ENCODE measurements at places on chromosomes 13 and 19. TPM values are rescaled to one million over a fixed set of nuclear protein-coding genes. Genes with fewer than 3 reads are reported as not detected.
A peak's percentile ranks its signal among the peaks of the same experiment; 100 is the strongest.

DNA sequence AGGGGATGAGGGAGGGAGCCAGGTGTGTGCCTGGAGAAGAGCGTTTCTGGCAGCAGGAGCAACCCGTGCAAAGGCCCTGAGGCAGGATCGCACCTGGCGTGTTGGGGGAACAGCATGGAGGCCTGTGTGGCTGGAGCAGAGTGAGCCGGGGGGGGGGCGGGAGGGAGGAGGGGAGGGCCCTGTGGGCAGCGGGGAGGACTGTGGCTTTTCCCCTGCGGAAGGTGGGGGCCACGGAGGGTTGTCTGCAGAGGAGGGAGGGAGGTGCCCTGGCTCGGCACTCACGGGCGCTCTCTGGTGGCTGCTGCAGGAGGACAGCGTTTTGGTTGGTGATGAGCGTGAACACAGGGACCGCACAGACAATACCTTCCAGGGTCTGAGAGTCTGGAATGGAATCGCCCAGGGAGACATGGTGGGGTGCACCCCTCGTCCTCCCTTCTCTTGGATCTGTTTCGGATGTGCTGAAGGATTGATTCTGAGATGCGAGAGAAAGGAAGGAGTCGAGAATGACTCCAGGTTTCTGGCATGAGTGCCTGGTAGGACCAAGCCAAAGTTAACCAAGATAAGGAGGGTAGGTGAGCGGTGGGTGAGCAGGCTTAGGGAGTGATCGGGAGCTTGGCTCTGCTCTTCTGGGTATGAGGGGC, 6.5 kb downstream of the RAB11B start:
- H3K4me3 ChIP-seq: no peak overlapping the region
- no peaks in the 10 kb centered on the region for H3K36me3 ChIP-seq
- no peaks in the 10 kb centered on the region for H3K27me3 ChIP-seq

GRCh38 chr13:22648320-22648801, 532.4 kb upstream of the SGCG start:
- H3K36me3 ChIP-seq: no peaks in the 10 kb centered on the region
- H3K4me1 ChIP-seq: no peaks in the 10 kb centered on the region
- no peak for DNase-seq
- no peak overlapping the region for H3K27ac ChIP-seq
- peaks cover 63% of the 10 kb centered on the region for H3K27me3 ChIP-seq

- H3K27ac ChIP-seq: no peak overlapping the region
- H3K27me3 ChIP-seq: no peaks in the 10 kb centered on the region
- no peak for DNase-seq
Observed at GRCh38 chr13:72523049-72523448, 204.4 kb downstream of the MZT1 start.

GRCh38 chr13:20360041-20360491, 127.9 kb upstream of the GJB6 start:
- no peak overlapping the region for H3K4me3 ChIP-seq
- H3K27ac ChIP-seq: peak overlapping the region; percentile 35
- no peaks in the 10 kb centered on the region for H3K36me3 ChIP-seq
- DNase-seq: peak; percentile 38
- no peaks in the 10 kb centered on the region for H3K27me3 ChIP-seq

DNA sequence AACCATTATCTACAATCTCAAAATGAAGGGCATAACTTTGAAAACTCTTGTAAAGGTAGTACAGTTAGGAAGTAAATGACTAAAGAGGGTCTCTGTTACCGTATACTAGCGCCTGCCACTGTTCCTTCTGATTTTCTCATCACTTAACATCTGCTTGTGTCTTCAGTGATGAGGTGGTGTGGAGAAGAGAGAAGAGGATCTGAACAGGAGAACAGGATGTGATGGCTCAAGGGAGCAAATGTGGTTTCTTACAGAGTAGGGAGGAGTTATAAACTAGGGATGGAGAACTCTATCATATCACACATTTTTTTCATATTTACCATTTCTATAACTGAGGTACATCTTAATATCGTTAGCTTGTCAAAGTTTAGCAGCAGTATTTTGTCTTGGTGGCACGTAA, 1.1 kb downstream of the KCTD4 start:
- no peak for DNase-seq
- no peak overlapping the region for H3K4me3 ChIP-seq
- no peak overlapping the region for H3K27ac ChIP-seq
- peaks cover 23% of the 10 kb centered on the region for H3K4me1 ChIP-seq
- no peaks in the 10 kb centered on the region for H3K27me3 ChIP-seq
- peaks cover 5% of the 10 kb centered on the region for H3K36me3 ChIP-seq

DNA sequence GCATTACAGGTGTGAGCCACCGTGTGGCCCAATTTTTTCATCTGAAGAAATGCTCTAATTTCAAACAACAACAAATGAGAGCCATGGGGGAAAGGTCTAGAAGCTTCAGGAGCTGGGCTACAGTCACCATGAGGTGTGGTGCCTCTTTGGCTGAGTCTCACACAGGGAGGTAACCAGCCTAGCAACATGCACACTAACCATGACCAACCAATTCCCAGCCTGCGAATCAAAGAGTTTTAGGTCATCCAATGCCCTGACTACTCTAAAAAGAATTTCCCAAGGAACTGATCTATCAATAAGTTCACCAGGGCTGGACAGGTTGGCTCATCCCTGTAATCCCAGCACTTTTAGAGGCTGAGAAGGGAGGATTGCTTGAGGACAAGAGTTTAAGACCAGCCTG, 29.9 kb downstream of the PBX4 start:
- peaks cover 34% of the 10 kb centered on the region for H3K4me1 ChIP-seq
- no peak overlapping the region for H3K4me3 ChIP-seq
- no peak overlapping the region for H3K27ac ChIP-seq
- DNase-seq: peak; percentile 73

DNA sequence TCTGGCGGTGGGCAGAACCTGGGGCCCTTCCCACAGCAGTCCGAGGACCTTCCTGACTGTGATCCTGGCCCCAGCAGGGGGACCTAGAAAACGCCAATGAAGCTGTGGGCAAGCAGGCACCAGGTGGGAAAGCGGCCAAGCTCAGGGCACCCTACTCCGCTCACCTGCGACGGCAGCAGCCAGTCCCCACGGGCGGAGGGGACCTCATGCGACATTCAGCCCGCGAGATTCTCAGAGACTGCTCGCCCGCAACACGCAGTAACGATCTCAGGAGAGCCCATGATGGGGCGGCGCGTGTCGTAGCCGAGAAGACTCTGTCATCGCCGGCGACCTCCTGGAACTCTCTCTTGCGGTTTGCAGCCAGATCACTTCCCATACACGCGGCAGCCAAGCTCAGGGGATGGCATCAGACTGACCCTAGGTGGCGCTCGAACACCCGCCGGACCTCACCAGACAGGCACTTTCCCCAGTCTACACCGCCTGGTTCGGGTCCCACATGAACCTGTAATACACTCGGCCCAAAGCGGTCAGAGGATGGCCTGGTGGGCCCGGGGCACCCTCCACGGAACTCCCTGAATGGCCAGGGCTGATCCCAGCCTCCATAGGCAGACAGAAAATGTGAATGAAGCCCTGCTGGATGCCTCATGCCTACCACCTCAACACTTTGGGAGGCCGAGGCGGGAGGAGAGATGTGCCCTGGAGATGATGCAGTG, 26.5 kb downstream of the MAN2B1 start:
- no peaks in the 10 kb centered on the region for H3K27me3 ChIP-seq
- H3K4me1 ChIP-seq: no peaks in the 10 kb centered on the region
- H3K36me3 ChIP-seq: no peaks in the 10 kb centered on the region
- H3K4me3 ChIP-seq: no peak overlapping the region

DNA sequence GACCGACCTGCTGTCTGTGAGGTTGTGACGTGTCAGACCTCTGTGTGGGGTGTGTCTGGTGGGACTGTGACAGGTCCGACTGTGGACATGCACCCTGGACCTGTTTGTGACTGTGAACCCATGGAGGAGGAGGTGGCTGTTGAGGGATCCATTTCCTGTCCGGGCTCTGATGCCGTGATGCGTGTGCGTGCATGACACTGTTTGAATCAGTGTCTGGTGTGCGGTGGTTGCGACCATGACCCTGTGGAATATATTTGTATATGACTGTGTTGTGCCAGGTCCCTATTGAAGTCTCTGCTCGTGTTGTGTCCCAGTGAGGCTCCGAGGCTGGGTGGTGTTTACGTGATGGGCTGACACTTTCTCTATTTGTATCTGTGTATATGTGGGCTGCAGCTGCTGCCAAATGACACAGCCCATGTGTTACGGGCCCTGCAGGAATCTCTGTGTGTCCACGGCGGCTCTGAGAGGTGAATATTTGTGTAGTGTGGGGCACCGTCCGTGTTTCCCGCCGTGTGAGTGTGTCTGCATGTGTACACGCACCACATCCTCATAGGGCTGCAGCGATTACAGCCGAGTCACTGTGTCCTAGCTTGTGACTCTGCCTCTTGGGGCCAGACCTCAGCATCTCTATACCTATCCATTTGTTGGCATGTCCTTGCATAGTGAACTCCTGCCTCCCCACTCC, 18.3 kb downstream of the CCDC97 start:
- H3K27me3 ChIP-seq: no peaks in the 10 kb centered on the region
- H3K4me3 ChIP-seq: no peak overlapping the region
- 0 out of 2 replicates have a peak overlapping the region, but pooled peaks have one; percentile 14 for H3K27ac ChIP-seq
- peaks cover 16% of the 10 kb centered on the region for H3K4me1 ChIP-seq
- DNase-seq: no peak

DNA sequence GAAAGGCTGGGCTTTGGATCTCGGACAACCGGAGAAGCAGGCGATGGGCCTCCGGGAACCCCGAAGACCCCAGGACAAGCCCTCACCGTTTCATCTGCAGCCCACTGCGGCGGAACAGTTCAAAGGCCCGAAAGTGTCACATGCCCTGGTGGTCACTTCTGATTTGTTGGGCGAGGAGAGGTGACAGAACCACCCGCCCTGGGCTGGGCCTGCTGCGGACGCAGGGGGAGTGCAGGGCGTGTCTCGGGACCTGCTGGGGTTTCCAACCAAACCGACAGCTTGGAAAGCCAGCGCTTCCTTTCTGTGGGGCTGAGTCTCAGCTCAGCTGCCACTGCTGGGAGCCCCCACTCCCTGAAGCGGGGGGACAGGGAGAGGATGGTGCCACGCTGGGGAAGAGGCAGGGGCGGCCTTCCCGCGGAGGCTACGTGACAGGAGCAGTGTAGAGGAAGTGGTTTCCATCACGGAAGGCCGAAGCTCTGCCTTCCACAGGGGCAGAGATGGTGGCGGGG, 22.8 kb upstream of the ZBTB7A start:
- H3K27ac ChIP-seq: no peak overlapping the region
- DNase-seq: no peak
- peaks cover 17% of the 10 kb centered on the region for H3K4me1 ChIP-seq
- H3K36me3 ChIP-seq: no peaks in the 10 kb centered on the region
- no peaks in the 10 kb centered on the region for H3K27me3 ChIP-seq

GRCh38 chr19:4641132-4641531, 1.8 kb downstream of the TNFAIP8L1 start:
- no peaks in the 10 kb centered on the region for H3K4me1 ChIP-seq
- DNase-seq: no peak
- H3K4me3 ChIP-seq: no peak overlapping the region
- no peaks in the 10 kb centered on the region for H3K36me3 ChIP-seq
- H3K27ac ChIP-seq: no peak overlapping the region
- no peaks in the 10 kb centered on the region for H3K27me3 ChIP-seq

DNA sequence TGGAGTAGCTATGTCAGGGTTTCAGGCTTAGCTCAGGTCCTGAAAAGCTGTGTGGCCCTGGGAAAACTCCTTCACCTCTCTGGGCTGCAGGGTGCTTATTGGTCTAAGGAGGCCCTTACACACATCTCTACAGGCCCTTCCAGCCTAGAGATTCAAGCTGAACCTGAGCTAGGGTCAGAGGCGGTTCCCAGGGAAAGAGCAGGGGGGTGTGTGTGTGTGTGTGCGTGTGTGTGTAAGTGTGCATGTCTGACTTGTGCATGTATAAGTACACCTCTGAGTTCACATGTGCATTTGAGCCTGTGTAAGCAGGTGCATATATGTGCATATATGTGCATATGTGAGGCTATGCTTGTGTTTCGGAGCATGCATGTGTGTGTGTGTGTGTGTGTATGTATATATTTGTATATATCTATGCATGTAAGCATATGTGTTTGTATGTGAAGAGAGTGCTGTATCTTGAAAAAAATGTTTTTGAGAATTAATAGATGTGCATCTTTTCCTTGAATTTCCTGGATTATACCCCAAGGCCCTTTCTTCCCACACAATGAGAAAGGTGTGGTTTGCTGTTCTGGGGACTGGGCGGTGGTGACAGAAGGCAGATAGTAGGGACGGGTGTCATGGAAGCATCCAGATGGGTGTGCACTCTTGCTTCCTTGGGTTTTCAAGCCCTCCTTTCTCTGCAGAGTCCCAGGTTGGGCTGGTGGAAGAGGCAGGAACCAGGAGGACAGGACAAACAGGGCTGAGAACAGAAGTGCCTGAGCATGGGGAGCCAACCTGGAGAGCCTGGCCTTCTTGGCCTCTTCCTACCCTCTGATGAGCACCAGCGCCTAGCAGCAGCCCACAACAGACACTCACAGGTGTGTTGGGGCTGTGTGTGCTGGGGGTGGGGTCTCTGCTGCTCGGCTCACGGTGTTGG, 150.3 kb upstream of the TSHZ3 start:
- no peaks in the 10 kb centered on the region for H3K4me1 ChIP-seq
- no peaks in the 10 kb centered on the region for H3K36me3 ChIP-seq
- H3K27me3 ChIP-seq: peaks cover 45% of the 10 kb centered on the region
- no peak for DNase-seq
- H3K4me3 ChIP-seq: no peak overlapping the region

- H3K27me3 ChIP-seq: peaks cover 69% of the 10 kb centered on the region
- no peak within 1 kb of the TSS for H3K4me3 ChIP-seq
- no peak for DNase-seq
Observed at GRCh38 chr13:113666951-113667701, at the start of gene GRK1. GRK1 (plus strand) TSS chr13:113667219; CDS start chr13:113667387, 168 bp downstream.

DNA sequence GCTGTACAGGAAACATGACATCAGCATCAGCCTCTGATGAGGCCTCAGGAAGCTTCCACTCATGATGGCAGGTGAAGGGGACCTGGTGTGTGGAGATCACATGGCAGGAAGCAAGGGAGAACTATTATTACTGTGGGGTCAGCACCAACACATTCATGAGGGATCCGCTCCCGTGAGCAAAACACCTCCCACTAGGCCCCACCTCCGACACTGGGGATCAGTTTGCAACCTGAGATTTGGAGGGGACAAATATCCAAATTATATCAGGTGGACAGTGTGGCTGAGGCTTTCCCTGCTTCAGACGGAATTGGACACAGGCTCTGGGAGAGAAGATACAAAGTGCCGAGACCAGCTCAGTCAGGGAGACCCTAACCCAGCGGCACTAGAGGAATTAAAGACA, 5.7 kb upstream of the ZNF792 start:
- DNase-seq: no peak
- H3K27ac ChIP-seq: no peak overlapping the region
- H3K36me3 ChIP-seq: no peaks in the 10 kb centered on the region

GRCh38 chr13:42102961-42103865, 54.8 kb downstream of the DGKH start:
- DNase-seq: no peak
- H3K4me3 ChIP-seq: no peak overlapping the region
- no peaks in the 10 kb centered on the region for H3K36me3 ChIP-seq
- H3K27ac ChIP-seq: no peak overlapping the region
- H3K4me1 ChIP-seq: peaks cover 27% of the 10 kb centered on the region

The VSTM1 gene
- not detected for total RNA-seq

The CLC gene
- not detected for total RNA-seq

The HMGB1 gene
- 313 TPM for total RNA-seq

The ACER1 gene
- not detected for total RNA-seq

The NAA16 gene
- total RNA-seq: 11.0 TPM

The DCT gene
- not detected for total RNA-seq

The AP1M2 gene
- total RNA-seq: 126 TPM

The FBN3 gene
- 0.05 TPM for total RNA-seq

All from PC-9 (cell line).